Stimulated activated CD8-positive, alpha-beta memory T cell treated with anti-CD3 and anti-CD28 coated beads, Interleukin-15, amount 100 ng/mL, for 24 hours (primary cell): ENCODE measurements at places on chromosomes 2 and 18.

GRCh38 chr2:137369106-137369505, 595.2 kb upstream of the HNMT start:
- no peak for DNase-seq

GRCh38 chr2:10778724-10779115, 33.9 kb downstream of the PDIA6 start:
- no peak for DNase-seq

GRCh38 chr2:190205657-190206056, 114.0 kb downstream of the HIBCH start:
- no peak for DNase-seq

DNA sequence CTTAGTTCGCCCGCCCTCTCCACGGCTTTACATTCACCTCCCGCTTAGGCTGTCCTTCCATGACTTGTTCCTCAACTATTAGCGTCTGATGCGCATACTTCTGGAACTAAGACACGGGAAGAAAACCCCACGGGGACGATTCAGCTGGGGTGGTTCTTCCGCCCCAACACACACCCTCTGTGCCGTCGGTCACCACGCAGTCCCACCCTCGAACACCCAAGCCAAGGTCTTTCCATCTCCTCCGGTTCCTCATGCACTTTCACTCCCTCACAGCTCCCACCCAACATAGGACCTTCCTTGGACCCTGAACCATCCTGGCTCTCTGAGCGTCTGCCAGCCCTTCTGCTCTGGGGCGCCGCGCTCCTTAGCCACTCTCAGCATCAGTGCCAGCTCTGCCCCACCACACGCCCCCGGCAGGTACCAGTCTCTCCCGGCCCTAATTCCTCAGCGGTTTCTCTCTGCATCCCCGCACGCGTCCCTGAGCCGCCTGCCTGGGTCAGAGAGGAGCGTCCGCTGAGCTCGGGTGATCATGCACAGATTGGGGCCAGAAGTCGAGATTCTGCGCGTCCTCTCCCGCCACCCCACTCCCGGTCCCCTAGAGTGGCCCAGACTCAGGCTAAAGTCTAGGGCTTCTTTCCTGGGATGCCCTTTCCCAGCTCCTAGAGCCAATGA, 522 bp upstream of the SRD5A2 start:
- DNase-seq: no peak

DNA sequence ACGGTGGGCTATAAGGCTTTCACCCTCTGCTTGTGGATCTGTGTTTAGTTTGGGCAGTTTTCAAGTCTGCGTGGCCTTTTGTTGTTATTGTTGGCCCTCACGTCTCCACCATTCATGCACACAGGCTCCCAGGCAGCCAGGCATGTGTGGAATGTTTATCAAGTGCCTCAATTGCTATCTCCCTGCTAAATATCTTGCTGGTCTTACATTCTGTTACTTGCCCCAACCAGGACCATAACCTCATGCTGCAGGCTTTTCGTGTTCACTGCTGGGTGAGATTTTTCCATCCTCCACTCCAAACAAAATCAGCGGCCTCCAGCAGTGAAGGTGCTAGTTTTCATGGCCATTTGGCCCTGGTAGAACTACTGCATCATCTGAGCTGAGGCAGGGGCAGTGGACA, 63.0 kb upstream of the DSC1 start:
- no peak for DNase-seq

DNA sequence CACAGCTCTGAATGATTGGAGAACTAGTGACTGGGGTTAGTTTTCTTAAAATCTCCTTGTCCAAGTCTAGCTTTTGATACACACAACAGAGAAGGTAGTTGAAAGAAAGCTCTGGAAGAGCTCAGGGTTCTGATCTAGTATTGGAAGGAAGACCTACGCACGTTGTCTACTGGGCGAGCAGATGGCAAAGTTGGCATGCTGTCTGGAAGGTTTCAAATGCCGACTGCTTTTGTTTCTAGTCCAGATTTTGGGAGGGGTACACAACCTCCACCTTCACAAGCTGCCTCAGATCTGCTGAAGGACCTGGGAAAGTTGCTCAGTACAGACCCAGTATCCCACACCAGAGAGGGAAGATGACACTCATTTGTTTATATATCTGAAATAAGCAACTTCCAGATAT, 507.3 kb downstream of the RNF144A start:
- DNase-seq: no peak
